IMR-90 (cell line): ENCODE measurements at places on chromosomes 6 and 20. TPM values are rescaled to one million over a fixed set of nuclear protein-coding genes. Genes with fewer than 3 reads are reported as not detected.

GRCh38 chr20:23362392-23363256 is 642 bp downstream of the GZF1 start:
- peak; percentile 28 for DNase-seq

GRCh38 chr6:131635384-131636340 is 1.4 kb upstream of the ENPP3 start:
- DNase-seq = no peak

DNA sequence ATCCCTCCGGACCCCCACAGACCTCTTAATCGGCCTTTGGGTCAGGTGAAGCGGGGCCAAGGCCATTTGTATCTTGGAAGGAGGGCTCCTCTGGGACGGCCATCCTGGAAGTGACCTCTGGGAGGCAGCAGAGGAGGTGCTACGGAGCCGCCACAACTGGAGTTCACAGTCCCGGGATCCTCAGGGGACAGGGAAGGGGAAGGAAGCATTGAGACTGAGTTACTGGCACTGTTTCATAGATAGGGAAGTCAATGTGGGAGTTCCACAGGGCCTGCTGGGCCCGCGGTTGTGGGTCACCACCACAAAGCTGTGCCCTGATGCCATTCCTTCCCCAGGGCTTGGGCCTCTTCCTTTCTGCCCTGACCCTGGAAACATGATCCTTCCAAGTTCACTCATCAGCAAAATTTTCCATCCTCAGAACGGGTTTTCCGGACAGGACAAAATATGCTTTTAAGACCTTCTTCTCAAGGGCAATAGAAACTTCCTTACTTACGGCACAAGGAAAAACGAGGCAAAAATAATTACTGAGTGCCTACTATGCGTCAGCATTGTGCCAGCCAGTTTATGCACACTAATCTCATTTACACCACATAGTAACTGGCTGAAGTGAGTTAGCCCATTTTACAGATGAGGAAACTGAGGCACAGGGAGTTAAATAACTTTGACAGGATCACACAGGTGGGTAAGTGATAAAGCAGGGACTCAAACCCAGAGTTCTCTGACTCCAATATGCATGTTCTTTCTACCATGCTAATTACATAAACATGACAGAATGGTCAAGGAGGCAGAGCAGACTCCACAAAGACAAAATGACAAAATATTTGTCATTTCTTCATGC is 143.8 kb downstream of the UNC5CL start:
- DNase-seq = peak; percentile 54

The MMP24 gene
- total RNA-seq = 0.36 and 0.56 TPM in 2 replicates

The MEP1A gene
- total RNA-seq = not detected in 2 replicates
